ENCODE measurements at places on chromosomes 13 and 19.

- DNase-seq = peak; percentile 73
These were observed 1.7 kb upstream of the ELANE start for GRCh38 chr19:850221-850978.

DNA sequence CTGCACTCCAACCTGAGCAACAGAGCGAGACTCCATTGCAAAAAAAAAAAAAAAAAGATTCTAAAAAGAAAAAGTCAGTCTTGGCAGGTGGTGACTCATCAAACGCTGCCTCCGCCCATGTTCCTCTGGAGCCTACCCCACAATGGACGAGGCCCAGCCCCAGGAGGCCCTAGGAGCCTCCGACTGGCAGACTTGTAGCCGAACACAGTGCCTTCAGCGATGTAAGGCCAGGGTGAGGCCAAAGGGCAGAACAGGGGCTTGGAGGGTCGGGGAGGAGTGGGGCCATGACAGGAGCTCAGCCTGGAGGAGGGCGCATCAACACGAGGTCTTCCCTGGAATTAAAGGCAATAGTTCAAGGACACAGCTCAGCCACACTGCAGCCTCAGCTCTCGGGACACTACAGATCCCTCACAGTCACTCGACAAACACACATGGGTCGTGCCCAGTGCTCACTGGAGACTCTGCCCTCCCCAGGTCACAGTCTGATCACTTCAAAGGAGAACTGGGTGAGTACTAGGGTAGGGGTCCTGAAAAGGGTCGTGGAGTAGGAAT lies 5.1 kb downstream of the USE1 start:
- no peak for DNase-seq

GRCh38 chr13:25302121-25302520 lies 696 bp downstream of the NUP58 start:
- no peak for DNase-seq

DNA sequence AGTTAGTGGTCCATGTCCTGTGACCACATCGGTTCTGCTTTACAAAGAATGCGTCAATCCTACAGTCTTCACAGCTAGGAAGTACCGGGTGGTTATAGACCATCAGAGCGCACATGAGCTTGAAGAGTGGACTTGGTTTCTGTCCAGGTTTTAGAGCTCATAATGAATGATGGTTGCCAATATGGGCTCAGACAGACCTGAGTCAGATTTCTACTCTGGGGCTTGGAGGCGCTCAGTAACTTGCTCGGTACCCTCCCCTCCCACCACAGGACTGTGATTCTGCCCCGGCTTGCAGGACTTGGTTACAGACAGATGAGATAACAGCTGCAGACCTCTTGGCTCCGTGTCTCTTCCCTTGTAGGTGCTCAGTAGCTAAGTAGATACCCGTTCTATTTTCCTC lies 284.7 kb downstream of the TSHZ3 start:
- no peak for DNase-seq

DNA sequence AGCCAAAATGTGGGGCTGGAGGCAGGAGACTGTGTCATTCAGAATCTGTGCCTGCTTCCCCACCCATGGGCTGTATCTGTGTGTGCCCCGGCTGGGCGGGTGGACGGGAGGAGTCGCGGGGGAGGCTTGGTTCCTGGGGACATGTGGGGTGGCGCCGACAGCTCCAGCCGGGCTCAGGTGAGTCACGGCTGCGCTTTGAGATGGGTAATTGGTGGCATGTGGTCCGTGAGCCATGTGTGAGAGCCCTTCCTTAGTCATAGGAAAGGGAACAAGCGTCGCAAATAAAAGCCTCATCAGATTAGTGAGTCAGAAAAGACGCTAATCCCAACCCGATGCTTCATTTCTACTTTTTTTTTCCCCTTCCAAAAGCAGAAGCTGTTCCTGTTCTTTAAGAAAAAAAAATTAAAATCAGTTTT lies 118.6 kb upstream of the ZNF536 start:
- no peak for DNase-seq

DNA sequence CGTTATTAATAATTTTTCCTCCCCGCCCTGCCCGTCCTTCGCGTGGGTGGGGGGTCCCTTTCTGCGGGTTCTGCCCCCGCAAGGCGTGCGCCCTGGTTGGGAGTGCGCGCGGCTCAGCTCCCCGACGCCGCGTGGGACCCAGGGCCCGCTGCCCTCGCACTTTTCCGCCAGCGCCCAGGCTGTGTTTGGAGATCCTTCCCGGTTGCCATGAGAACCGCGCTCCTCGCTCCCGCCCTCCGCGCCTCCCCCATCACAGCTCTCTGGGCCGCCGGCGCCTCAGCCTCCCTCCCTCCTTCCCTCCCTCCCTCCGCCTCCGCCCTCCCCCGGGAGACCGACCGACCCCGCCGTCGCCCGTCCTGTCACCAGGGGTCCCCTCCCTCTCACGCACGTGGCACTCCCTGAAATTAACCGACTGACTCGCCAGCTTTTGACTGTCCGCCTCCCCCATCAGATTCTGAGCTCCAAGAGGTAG lies 2.4 kb upstream of the SSBP4 start:
- peak; percentile 96 for DNase-seq

DNA sequence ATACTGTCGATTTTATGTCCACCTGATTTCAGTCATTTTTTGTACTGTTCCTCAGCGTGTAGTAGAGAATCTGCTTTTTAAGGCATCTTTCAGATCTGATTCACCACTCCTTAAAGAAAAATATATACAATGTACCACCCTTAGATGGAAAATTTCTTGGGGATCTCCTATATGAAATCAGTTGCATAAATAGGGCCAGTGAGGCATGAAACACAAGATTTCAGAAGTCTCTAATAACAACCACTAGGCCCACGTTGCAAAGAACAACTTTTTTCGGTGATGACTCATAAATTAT lies 1.4 kb downstream of the USP12 start:
- DNase-seq = no peak

DNA sequence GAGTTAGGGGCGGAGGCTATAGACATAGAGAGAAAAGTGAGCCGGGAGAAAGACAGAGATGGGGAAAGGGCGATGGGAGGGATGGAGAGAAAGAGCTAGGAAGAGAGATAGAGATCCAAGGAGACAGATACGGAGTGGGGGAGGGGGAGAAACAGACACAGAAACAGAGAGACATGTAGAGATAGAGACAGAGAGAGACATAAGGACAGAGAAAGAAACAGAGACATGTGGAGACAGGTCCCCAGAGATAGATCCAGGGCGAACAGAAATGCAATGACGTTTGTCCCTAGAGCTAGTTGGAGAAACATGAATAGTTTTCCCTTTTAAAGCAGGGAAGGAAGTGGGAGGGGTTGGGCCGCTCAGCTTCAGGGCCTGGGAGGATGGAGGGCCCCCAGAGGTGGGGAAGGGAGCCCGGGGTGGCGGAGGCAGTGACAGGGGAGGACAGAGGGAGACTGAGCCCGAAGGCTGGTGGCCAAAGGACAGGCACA lies 4.6 kb downstream of the PPP1R14A start:
- DNase-seq = no peak

GRCh38 chr13:111893607-111894443 lies 173.1 kb upstream of the SOX1 start:
- DNase-seq = peak; percentile 58

DNA sequence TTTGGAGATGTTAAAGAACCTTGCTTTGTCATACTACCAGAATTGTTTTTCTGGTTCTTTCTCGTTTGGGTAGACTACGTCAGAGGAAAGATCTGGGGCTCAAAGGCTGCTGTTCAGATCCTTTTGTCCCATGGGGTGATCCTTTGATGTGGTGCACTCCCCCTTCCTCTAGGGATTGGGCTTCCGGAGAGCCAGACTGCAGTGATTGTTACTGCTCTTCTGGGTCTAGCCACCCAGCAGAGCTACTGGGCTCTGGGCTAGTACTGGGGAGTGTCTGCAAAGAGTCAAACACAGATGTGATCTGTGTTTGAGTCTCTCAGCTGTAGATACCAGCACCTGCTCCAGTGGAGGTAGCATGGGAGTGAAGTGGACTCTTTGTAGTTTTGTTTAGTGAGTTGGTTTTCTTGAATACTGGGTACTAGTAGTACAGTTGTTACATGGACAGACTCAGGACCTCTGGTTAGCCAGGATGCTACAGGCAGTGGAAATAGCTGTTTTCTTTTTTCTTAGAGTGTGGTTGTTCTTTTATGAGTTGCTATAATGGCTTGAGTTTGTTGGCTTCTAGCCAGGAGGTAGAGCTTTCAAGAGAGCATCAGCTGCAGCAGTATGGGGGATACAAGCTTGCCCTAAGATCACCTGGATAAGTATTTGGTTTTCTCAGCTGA lies 34.4 kb downstream of the DNAJC15 start:
- no peak for DNase-seq

GRCh38 chr13:19596086-19596485 lies 34.8 kb upstream of the TPTE2 start:
- DNase-seq = no peak

- DNase-seq = no peak
These were observed 9.2 kb upstream of the UBAC2 start for GRCh38 chr13:99191336-99191899.

DNA sequence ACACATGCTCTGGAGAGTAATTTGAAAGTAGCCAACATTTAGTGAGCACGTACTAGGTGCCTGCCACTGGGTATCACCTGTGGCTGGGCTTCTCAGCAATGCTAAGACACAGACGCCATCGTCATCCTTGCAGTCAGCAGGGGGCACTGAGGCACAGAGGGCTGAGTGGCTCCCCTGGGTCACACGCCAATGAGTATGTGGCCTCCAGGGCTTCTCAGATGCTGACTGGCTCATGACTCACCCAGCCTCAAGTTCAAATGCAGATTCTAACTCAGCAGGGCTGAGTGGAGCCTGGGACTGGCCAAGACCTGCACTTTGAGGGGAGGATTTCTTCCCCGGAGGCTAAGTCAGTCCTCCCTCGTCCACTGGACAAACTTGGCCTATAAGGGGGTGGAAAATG lies 115.1 kb upstream of the CACNA1A start:
- peak; percentile 22 for DNase-seq

- peak; percentile 41 for DNase-seq
These were observed 12.9 kb downstream of the CHAF1A start for GRCh38 chr19:4415352-4415751.

- no peak for DNase-seq
These were observed 14.6 kb downstream of the EDNRB start for GRCh38 chr13:77904031-77904430.

- no peak for DNase-seq
These were observed 45.8 kb downstream of the RUBCNL start for GRCh38 chr13:46341112-46341711.

DNA sequence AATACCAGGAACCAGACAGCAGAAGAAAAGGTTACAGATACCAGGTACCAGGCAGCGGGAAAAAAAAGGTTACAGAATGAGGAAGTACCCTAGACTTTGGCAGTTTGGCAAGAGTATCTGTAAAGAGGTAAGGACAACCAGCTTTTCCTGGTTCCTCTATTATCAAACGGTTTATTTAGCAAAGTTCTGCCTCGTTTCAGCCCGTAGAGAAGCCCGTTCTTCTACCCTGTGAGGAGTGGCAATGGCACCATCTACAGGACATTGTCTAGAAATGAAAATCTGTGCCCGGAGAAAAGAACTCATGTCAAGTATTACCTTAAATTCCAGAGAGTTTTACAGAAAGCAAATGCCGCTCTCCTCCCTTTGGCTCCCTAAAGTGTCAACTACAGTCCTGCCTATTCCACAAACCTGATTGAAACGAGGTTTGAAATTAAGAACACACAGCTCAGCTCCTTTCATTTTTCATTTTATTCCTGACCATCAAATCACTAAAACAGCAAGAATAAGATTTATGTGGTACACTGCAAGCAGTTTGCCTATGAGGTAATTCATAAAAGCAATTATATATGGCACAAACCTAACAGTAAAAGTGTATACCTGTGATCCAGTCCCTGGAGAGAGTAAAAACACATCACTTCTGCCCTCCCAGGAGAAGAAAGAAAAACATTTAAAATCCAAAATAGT lies 226.3 kb downstream of the SLC7A1 start:
- DNase-seq = peak; percentile 79

DNA sequence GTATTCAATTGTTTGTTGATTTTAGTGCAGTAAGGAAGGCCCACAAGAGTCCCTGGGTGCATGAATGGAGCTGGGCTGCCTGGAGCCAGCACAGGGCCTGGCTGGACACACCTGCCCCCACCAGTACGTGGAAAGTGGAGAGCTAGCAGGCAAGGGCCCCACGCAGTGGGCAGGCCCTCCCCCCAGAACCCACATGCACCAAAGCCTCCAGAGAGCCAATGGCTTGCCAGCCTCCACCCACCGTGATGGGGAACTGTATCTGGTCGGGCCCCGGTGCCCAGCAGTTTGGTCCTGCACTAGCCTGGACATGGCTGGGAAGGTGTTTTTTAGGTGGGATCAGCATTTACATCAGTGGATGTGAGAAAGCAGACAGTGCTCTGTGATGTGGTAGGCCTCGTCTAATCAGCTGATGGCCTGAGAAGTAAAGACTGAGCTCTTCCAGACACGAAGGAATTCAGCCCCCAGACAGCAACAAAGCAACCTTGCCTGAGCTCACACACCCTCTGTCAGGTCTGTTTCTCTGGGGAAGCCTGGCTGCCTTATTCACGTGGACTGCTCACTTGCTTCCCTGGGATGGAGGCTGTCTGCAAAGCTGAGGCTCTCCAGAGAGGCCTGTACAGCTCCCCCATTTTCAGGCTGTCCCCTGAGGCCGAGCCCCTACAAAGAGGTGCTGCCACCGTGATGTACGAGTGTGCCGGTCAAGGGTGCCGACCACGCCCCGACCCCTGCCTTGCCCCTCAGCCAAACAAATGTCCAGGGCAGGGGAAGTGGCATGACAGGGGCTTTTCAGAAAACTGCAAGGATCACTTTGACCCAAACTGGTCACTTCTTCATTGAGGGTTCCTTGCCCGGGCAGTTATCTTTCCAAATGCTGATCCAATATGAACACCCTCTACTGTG lies 27.5 kb downstream of the RAB20 start:
- no peak for DNase-seq

DNA sequence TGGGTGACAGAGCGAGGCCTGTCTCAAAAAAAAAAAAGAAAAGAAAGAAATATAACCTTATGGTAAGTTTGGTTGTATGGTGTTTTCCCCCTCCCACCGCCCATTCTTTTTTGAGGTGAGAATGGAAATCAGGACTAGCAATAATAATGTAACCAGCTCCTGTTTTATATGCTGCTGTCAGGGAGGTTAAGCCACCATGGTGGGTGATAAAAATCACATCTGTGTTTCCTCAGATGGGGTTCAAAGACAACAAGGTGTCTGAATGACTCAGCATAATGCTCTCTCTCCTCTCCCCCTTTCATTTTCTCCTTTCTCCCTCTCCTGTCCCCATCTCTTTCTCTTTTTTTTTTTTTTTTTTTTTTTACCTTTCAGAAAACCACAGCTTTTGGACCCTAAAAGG lies 28.3 kb upstream of the GARRE1 start:
- no peak for DNase-seq

DNA sequence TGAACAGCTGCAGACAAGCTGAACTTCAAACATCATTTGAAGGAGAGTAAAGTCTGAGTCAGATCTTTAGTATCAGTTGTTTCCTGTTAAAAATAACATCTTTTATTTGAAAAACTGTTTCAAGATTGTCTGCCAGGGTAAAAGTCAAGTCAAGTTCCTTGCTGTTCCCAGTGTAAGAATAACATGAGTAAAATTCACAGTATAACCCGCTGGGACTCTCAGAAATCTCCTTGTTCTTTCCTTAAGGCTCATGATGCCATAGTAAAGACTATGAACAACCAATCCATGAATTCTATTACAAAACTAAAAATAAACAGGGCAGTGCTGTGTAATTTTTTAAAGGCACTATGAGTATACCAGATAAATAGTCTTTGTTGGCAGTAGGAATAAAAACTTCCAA lies 112.9 kb downstream of the IRS2 start:
- DNase-seq = no peak

All from eye (tissue), 1 donor.